ENCODE measurements at places on chromosomes 5 and 9.

DNA sequence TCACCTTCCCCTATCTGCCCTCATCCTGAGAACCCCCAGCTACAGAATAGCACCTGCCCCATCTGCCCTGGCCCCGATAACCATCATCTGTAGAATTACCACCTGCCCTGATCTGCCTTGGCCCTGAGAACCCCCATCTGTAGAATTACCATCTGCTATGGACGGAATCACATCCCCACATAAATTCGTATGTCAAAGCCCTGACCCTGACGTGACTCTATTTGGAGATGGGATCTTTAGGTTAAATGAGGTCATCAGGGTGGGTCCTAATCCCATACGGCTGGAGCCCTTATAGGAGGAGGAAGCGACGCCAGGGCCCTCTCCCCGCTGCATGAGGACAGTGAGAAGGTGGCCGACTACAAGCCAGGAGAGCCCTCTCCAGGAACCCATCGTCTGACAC is 32.6 kb downstream of the SARDH start:
- no peak for DNase-seq

DNA sequence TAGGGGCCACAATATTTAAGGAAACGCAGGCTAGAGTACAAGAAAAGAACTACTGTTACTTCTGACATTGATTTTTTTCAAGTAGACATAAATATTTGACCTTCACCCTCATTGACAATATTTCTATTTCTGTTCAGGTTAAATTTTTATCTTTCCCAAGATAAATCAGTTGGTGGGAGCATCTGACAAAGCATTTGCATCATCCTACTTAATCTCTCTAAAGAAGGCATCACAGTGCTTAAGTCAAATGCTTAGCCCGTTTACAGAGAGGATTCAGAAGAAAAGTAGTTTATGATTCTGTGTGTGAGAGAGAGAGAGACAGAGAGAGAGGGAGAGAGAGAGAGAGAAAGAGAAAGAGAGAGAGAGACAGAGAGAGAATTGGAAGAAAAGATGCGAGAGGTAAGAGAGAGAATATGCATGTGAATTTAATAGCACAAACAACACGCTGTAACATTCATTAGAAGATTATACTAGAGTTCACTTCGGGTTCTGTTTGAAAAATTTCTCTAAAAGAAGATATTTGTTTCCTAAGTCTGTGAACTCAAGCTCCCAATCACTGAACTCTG is 1093.3 kb upstream of the CDH6 start:
- no peak for DNase-seq

GRCh38 chr9:89756891-89757537 is 152.2 kb downstream of the GADD45G start:
- DNase-seq: no peak

DNA sequence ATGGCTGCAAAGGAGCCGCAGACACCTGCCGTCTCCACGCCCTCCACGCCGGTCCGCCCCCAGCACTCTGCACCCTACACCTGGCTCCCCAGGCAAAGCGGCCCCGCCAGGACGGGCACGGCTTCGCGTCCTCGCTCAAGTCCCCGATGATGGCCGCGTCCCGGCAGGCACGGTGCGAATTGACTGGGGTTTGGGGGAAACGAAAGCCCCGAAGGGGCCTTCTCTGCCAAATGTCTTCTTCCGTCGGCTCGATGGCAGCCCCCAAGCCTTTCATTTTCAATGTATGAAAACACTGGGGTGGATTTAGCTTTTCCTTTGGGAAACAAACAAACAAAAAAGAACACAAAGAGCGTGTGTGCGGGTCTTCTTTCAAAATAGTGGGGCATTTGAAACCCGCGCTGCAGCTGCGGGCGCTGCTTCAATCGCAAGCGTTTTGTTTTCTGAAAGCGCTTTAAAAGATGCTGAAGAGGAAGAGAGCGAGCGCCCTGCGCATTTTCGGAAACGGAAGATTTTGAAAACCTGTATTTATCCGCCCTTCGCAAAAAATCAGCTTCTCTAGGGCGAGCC is 160.0 kb downstream of the RMI1 start:
- no peak for DNase-seq

All from GM12864 (cell line).